Activated CD8-positive, alpha-beta T cell treated with anti-CD3 and anti-CD28 coated beads, Interleukin-2, amount 10 ng/mL, durations not matched to agents 7 days and 5 days (primary cell): ENCODE measurements at places on chromosomes 16 and 17.

- H3K36me3 ChIP-seq = peaks cover 13% of the 10 kb centered on the region
- peak overlapping the region; percentile 83 for H3K4me3 ChIP-seq
- peaks cover 18% of the 10 kb centered on the region for H3K4me1 ChIP-seq
- peak; percentile 78 for DNase-seq
- H3K27me3 ChIP-seq = peaks cover 3% of the 10 kb centered on the region
- H3K27ac ChIP-seq = peak overlapping the region; percentile 61
These were observed 972 bp downstream of the RSAD1 start for GRCh38 chr17:50479522-50480141.

- no peak overlapping the region for H3K4me3 ChIP-seq
- no peak for DNase-seq
- no peaks in the 10 kb centered on the region for H3K36me3 ChIP-seq
- no peaks in the 10 kb centered on the region for H3K27me3 ChIP-seq
- H3K27ac ChIP-seq = no peak overlapping the region
These were observed 1011.6 kb downstream of the KCNJ18 start for GRCh38 chr17:22703786-22704441.

- H3K4me3 ChIP-seq = peak overlapping the region; percentile 76
- H3K27me3 ChIP-seq = peaks cover 59% of the 10 kb centered on the region
- H3K36me3 ChIP-seq = peaks cover 9% of the 10 kb centered on the region
These were observed 633 bp upstream of the NOL3 start for GRCh38 chr16:67169642-67170167.

DNA sequence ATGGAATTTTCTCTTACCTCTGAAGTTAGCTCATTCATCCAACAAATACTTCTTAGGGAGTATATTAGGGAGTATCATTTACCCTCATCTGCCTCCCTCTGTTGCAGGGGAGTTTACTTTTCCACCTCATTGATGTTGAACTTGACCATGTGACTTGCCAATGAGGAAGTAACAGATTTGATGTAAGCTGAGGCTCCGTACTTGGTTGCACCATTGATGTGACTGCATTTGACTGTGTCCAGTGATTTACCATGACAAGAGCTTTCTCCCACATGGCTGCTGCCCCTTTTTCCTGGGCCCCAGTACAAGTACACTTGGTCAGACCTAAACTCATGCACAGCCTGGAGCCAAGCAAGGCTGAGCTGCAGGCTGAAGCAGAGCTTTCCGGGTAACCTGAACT, 81.6 kb upstream of the HS3ST2 start:
- peaks cover 9% of the 10 kb centered on the region for H3K27me3 ChIP-seq
- no peak overlapping the region for H3K4me3 ChIP-seq

DNA sequence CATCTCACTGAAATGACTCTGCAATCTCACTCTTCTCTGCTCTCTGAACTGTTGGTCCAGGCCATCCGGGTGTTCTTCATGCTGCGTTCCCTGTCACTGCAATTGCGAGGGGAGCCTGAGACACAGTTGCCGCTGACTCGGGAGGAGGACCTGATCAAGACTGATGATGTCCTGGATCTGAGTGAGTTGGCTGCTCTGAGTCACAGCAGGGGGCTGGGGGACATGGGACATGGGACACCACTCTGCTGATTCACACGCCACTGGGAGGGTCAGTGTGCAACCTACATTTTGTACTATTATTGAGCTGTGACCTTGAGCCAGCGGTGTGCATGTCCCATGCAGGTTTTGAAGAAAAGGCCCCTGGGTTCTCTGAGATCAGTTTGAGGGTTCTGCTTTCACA, 116.5 kb downstream of the CLEC16A start:
- no peaks in the 10 kb centered on the region for H3K27me3 ChIP-seq
- H3K4me3 ChIP-seq = no peak overlapping the region
- H3K36me3 ChIP-seq = peaks cover 73% of the 10 kb centered on the region
- no peak for DNase-seq
- peak overlapping the region; percentile 8 for H3K27ac ChIP-seq

GRCh38 chr17:17060001-17060922, 18.0 kb downstream of the MPRIP start:
- H3K36me3 ChIP-seq = peaks cover 9% of the 10 kb centered on the region
- DNase-seq = no peak
- no peaks in the 10 kb centered on the region for H3K27me3 ChIP-seq
- no peak overlapping the region for H3K27ac ChIP-seq
- peaks cover 24% of the 10 kb centered on the region for H3K4me1 ChIP-seq

DNA sequence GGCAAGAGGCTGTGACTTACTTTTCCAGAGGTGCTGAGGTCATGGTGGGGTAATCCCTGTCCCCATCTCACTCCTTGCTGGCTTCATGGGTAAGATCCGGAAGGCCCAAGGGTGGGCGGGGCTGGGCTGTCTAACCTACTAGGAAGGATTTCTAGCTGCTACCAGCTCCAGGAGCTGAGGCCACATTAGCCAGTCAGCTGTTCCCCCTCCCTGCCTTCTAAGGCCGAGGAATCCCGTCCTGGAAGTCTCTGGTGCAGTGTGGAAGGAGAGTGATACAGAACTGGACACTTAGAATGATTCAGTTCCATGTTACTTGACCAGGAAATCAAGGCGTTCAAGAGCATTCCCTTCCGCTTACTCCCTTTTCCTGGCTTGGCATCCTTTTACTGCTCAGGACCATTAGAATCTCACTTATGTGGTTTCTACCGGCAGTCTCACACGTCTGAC, 8.9 kb downstream of the GNGT2 start:
- H3K4me1 ChIP-seq = peaks cover 15% of the 10 kb centered on the region
- no peak for DNase-seq
- no peak overlapping the region for H3K4me3 ChIP-seq
- H3K36me3 ChIP-seq = peaks cover 32% of the 10 kb centered on the region
- H3K27ac ChIP-seq = no peak overlapping the region
- no peaks in the 10 kb centered on the region for H3K27me3 ChIP-seq

DNA sequence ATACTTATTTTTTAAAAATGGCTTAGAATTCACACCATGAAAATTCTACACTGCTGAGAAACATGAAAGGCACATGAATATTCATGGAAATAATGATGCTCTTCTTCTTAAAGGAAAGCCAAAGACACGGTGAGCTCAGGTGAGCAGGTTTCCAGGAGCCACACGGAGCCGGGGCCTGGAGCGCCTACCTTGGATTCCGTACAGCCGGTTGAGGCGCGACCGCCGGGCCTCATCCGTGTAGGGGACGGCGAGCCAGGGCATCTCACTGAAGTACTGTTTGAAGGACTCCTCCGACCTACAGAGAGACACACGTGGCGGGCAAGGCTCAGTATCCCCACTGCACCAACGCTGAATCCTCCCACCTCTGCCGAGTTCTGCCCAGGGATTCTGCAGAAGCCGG, 37.1 kb downstream of the MRM3 start:
- no peak overlapping the region for H3K27ac ChIP-seq
- no peaks in the 10 kb centered on the region for H3K4me1 ChIP-seq
- no peaks in the 10 kb centered on the region for H3K27me3 ChIP-seq
- H3K36me3 ChIP-seq = no peaks in the 10 kb centered on the region
- H3K4me3 ChIP-seq = no peak overlapping the region
- DNase-seq = no peak

- no peaks in the 10 kb centered on the region for H3K27me3 ChIP-seq
- H3K27ac ChIP-seq = peak overlapping the region; percentile 80
- H3K36me3 ChIP-seq = peaks cover 47% of the 10 kb centered on the region
- H3K4me3 ChIP-seq = peak overlapping the region; percentile 61
- peaks cover 23% of the 10 kb centered on the region for H3K4me1 ChIP-seq
- no peak for DNase-seq
These were observed 11.2 kb downstream of the ZNF771 start for GRCh38 chr16:30418350-30419181.

DNA sequence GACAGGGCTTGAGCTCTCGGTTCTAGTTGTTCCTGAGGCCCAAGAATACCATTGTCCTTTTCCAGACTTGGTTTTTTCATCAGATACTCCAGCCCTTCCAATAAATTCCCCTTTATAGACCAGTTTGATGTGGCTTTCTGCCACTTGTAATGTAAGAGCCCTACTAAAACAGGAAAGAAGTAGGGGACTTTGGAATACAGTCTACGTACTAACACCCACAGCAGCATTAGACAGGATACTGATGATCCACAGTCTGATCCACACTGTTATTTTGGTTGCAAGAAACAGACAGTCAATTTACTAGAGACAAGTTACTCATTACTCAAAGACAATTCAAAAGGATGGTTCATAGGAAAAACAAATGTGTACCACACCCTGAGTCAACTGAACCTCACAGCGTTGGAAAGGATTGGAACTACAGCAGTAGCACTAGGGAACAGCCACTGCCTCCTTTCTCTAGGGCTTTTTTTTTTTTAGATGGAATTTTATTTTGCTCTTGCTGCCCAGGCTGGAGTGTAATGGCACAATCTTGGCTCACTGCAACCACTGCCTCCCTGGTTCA, 45.9 kb upstream of the MED13 start:
- no peak for DNase-seq
- no peaks in the 10 kb centered on the region for H3K4me1 ChIP-seq
- no peaks in the 10 kb centered on the region for H3K36me3 ChIP-seq
- no peak overlapping the region for H3K4me3 ChIP-seq
- no peak overlapping the region for H3K27ac ChIP-seq
- peaks cover 7% of the 10 kb centered on the region for H3K27me3 ChIP-seq

DNA sequence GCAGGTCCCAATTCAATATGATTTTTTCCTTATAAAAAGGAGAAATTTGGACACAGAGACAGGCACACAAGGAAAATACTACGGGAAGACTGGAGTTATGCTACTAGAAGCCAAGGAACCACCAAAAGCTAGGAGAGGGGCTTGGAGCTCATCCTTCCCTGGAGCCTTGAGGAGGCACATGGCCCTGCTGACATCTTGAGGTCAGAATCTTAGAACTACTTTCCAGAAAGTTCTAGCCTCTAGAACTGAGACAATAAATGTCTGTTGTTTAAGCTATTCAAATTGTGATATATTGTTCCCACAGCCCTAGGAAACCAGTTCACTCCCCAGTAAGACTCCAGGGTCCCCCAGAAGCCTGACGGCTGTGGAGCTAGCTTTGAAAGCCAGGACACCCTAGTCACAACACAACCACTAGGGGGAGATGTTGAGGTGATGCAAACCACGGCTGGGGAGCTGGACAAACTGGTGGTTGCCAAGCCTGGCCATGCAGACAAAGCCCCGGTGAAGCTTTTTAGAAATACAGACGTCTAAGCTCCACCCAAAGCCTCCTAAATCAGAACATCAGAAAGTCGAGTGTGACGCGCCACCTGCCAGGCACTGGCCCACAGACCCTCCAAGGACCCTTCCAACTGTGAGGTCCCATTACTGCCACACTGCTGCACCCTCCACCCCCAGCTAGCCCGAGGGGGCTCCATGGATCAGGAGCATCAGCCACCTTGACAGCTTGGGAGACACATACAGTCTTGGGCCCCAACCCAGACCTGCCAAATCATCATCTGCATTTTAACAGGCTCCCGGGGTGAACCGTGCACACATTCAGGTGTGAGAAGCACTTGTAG, 106.4 kb downstream of the SLC39A11 start:
- no peak overlapping the region for H3K27ac ChIP-seq
- H3K27me3 ChIP-seq = no peaks in the 10 kb centered on the region
- H3K4me3 ChIP-seq = no peak overlapping the region
- H3K36me3 ChIP-seq = no peaks in the 10 kb centered on the region
- H3K4me1 ChIP-seq = no peaks in the 10 kb centered on the region

GRCh38 chr17:15882058-15882720, 62.7 kb upstream of the ADORA2B start:
- no peak overlapping the region for H3K27ac ChIP-seq
- no peaks in the 10 kb centered on the region for H3K36me3 ChIP-seq
- H3K4me1 ChIP-seq = peaks cover 30% of the 10 kb centered on the region
- no peaks in the 10 kb centered on the region for H3K27me3 ChIP-seq

- peak overlapping the region; percentile 34 for H3K4me3 ChIP-seq
- H3K27ac ChIP-seq = peak overlapping the region; percentile 68
- DNase-seq = peak; percentile 90
- H3K36me3 ChIP-seq = peaks cover 7% of the 10 kb centered on the region
- H3K27me3 ChIP-seq = no peaks in the 10 kb centered on the region
These were observed 10.5 kb downstream of the DOK4 start for GRCh38 chr16:57475711-57476339.

DNA sequence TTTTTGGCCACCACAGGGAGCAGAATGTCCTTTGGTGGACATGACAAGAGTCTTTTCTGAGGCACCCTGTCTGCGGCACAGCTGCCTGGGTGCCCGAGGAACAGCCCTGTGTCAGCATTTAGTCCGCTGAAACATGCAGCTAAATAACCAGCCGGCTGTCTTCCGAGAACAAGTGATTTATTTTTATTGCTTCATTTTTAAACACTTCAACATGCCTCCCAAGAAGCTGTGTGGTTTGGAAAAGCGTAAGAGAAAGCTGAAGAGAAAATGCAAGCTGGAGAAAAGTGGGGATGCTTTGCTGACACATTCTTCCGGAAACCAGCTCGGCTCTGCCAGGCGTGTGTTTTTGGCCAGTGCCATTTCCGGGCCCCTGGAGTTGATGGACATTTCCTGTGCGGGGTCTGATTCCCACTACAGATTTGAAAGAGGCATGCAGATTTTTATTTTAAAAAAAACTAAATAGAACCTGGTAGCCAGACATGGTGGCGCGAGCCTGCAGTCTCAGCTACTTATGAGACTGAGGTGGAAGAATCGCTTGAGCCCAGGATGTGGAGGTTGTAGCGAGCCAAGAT, 94.7 kb downstream of the SEC14L1 start:
- H3K4me3 ChIP-seq = peak overlapping the region; percentile 67
- peak; percentile 72 for DNase-seq
- peaks cover 28% of the 10 kb centered on the region for H3K4me1 ChIP-seq
- peak overlapping the region; percentile 91 for H3K27ac ChIP-seq
- H3K36me3 ChIP-seq = peaks cover 7% of the 10 kb centered on the region
- H3K27me3 ChIP-seq = no peaks in the 10 kb centered on the region

- H3K27ac ChIP-seq = no peak overlapping the region
- no peak overlapping the region for H3K4me3 ChIP-seq
- no peak for DNase-seq
- H3K27me3 ChIP-seq = no peaks in the 10 kb centered on the region
- H3K4me1 ChIP-seq = no peaks in the 10 kb centered on the region
These were observed 35.7 kb upstream of the SSTR5 start for GRCh38 chr16:1036726-1037393.

DNA sequence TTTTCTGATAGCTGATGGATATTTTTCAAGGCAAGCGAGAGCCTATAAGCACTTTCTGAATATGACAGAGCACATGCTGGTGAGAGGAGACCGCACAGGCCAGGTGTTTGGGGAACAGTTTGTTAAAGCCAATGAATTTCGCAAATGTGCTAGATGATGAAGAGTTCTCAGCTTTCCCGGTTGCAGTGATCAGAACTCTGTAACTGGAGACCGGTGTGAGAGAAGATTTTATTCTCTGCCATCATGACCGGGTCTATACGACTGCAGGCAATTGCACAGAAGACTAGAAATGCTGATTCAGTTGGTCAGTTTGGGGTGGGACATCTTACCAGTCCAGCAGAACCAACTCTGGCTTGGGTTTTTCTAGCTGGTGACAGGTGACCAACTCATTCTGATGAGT, 25.4 kb downstream of the SMTNL2 start:
- H3K4me3 ChIP-seq = no peak overlapping the region
- peaks cover 30% of the 10 kb centered on the region for H3K27me3 ChIP-seq
- no peak overlapping the region for H3K27ac ChIP-seq
- H3K4me1 ChIP-seq = no peaks in the 10 kb centered on the region
- no peak for DNase-seq
